ENCODE measurements at places on chromosomes 12 and 14.

DNA sequence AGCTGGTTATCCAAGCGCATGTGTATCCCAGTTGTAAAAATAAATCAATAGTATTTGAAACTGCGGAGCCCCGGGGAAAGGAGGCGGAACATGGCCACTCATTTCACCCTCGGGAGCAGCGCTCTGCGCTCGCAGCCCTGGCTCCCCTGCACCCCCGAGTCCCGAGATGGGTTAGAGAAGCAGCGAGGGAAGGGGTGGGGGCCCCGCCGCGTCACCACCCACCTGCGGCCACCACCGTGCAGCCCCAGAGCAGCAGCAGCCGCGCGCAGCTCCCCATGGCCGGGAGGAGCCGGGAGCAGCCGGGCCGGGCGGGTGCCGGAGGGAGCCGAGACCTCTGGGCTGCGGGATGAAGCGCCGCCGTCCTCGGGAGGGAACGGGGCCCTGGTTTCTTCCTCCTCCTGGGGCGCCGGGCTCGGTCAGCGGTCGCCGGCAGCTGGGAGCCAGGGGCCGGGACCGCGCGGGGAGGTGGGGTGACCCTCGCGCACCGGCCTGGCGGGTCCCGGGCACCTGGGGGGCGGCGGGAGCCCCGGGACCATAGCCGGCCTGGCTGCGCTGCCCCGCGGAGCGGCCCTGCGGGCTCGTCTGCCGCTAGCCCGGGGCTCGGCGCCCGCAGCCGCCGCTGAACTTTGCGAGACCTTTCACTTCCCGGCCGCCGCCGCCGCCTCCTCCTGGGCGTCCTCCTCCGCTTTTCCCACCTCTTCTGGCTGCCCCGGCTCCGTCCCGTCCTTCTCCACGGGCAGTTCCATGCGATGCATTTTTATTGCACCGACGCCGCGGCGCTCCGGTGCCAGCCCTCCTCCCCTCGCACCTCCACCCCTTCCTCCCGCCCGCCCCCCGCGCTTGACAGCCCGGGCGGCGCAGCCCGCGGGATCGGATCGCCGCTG is at the start of gene NTN4:
NTN4 (minus strand) TSS at position 732 of the 884 bp plus-strand sequence; CDS start at position 277, 455 bp downstream.
- ATAC-seq: peak; percentile 24

- no peak for ATAC-seq
These were observed 223.8 kb upstream of the FSCB start for GRCh38 chr14:44730860-44731259.

GRCh38 chr14:100537446-100538350 is 49.5 kb downstream of the BEGAIN start:
- no peak for ATAC-seq

- no peak for ATAC-seq
These were observed 57.3 kb downstream of the NOC4L start for GRCh38 chr12:132201391-132202120.

GRCh38 chr14:106309423-106309822 is 783.0 kb downstream of the TMEM121 start:
- ATAC-seq: no peak

GRCh38 chr14:92747701-92748258 is 647 bp downstream of the LGMN start:
- no peak for ATAC-seq

GRCh38 chr12:30805959-30806358 is 51.2 kb upstream of the CAPRIN2 start:
- ATAC-seq: no peak

DNA sequence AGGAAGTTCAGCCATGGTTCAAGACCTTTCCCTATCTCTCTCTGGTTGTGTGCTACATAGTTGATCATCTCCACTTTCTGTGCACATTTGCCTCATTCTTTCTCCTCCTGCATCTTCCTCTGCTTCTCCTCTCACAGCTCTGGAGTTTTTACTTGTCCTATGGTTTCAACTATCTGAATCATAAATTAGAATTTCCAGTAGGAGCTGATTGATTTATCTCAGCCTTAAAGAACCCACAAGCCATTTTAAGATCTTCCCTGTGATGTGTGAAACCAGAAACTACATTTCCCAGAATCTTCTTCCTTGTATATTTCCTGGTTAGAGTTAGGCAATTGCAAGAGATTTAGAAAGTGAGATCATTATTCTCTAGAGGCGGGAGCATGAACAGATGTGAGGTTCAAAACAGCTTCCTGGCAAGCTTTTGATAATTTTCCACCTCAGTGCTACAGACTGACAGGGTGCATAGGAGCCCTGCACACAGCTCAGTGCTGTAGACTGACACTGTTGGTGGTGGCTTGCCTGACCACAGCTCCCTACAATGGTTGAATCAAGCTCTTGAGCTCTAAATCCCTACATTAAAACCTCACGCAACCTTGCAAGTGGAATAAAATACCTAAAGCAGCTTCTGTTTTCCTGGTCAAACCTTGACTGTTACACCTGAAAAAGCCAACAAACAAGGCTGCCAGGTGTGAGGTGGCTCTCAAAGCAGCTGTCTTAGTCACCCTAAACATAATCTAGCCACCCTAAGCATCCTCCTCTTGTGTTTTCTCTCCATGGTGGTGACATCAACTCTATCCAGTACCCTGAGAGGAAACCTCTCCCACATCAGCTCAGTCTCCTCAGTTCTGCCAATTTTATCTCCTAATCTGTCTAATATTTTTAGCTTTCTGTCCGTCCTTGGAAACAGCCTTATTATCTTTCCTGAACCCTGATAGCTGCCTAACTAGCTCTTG is 21.5 kb upstream of the IFNG start:
- peak; percentile 75 for ATAC-seq

- ATAC-seq: no peak
These were observed 39.3 kb upstream of the CAPRIN2 start for GRCh38 chr12:30794020-30794419.

DNA sequence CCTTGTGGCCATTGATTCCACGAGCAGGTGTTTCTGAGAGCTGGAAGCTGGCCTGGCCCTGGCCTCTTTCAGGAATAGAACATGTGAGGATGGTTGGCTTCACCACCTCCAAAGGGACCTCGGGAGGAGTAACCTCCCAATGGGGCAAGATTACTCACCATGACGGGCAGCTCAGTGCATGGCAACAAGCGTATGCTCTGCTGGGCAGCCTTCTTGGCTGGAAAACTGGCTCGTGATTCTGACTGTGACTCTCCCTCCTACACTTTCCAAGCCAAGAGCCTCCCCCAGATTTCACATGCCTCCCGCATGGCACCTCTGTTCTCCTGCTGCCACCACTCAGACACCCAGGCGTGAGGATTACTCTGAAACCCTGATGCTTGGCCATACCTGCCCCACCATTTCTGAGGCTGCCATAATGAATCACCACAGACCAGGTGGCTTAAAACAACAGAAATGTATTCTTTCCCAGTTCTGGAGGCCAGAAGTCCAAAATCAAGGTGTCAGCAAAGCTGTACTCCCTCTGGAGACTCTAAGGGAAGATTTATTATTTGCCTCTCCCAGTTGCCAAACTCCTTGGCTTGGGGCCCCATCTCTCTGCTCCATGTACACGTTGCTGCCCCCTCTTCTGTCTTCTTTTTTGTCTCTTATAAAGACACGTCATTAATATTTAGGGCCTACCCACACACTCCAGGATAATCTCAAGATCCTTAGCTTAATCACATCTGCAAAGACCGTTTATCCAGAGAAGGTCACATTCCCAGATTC is 215.9 kb downstream of the CHST11 start:
- no peak for ATAC-seq

DNA sequence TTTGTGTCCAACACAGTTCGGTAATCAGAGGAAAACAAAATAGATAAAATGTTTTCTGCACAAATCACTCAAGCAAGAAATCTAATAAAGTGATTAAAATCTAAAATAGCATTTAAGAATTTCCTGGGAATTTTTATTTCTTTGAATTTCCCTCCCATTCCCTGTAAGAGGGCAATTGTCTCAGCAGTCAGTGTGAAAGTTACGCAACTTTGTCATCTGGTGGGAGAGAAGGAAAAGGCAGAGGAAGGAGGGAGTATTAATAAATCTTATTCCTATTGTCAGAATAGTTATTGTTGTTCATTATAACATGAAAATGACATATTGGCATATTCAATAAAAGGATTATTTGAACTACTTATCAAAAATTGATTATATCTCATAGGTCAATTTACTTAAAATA is 464.9 kb downstream of the PRKD1 start:
- no peak for ATAC-seq

DNA sequence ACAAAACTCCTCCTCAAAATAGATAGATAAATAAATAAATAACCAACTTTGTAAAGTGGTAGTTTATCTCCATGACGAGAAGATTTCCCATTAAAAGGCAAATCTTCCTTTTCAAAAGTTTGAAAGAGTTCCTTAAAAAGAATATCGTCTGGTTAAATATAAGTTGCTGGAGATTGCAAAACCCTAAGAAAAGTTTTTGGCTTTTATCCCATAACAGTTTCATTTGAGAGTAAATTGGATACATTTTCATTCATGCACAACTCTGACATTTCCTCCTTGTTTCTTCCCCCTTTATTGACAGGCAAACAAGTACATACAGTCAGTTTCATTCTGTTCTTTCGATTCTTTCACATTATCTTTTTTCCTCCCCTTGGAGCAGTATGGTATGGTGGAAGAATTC is 45.4 kb upstream of the BTG1 start:
- no peak for ATAC-seq

DNA sequence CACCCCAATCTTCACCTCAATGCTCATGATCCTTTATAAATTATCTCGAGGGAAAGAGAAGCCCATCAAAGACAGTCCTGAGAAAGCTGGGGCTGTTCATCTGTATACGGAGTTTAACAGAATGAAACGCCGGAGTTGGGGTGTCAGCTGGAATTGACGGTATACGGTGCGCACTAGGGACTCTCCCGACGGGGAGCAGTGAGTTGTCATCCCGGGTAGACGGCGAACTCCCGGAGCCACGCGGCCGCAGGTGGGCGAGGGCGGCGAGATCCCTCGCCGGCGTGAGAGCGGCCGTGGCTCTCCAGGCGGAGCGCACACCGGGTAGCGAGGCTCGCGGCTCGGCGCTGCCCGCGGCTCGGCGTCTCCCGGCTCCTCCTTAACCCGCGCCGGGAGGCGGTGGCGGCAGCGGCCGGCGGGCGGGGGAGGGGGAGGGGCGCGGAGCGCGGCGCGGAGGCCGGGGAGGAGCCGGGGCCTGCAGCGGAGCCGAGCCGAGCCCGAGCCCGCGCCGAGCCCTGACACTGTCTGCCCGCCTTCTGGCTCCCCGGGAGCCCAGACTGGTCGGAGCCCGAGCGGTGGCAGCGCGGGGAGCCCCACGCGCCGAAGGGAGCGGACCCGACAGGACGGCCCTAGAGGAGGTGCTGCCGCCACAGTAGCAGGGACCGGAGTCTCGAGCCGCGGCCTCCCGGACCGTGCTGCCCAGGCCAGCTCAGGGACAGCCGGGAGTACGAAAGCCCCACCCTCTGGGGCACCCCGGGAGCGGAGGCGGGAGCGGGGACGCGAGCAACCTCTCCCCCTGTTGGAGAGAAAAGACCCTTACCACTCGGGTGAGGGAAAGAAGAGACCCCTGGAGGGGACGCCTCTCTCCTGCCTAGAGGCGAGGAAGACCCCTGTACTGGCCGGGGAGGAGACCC is at the start of gene FOXJ2:
FOXJ2 (plus strand) TSS at position 475 of the 911 bp plus-strand sequence. CDS start 7,117 bp downstream, outside the sequence.
- peak; percentile 92 for ATAC-seq

- no peak for ATAC-seq
These were observed 2.4 kb downstream of the GALNT6 start for GRCh38 chr12:51388846-51389245.

DNA sequence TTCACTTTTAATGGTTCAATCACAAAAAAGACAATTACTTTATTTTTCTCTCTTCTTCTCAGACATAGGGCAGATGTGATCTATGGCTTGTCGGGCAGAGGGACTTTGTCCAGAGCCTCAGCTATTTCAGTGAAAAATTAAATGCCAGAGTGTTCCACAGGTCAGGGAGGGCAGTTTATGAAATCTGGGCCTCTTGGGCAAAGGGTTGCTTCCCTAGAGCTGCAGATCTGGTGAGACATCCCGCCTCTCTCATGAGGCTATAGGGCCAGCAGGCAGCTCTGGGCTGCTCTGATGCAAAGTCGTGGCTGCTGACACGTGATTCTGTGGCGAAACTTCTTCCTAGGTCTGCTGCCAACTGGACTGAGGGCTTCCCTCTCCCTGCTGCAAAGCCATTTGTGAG is 6.0 kb downstream of the CLMN start:
- ATAC-seq: no peak

GRCh38 chr12:65409726-65410125 is 131.2 kb downstream of the MSRB3 start:
- no peak for ATAC-seq

Measured in activated CD4-positive, CD25-positive, alpha-beta regulatory T cell treated with anti-CD3 and anti-CD28 coated beads, Interleukin-2, amount 50 U/mL, for 24 hours (primary cell).